ENCODE measurements at places on chromosomes 16 and 17. TPM values are rescaled to one million over a fixed set of nuclear protein-coding genes. Genes with fewer than 3 reads are reported as not detected.

NUPR1 gene
- 14.3 TPM for total RNA-seq

LITAFD gene
- not detected for total RNA-seq

CDH1 gene
- 4.2 TPM for total RNA-seq

PTX4 gene
- total RNA-seq: not detected

CNGB1 gene
- total RNA-seq: 0.40 TPM

KRTAP4-4 gene
- not detected for total RNA-seq

UNC45B gene
- total RNA-seq: not detected

ACBD4 gene
- 8.9 TPM for total RNA-seq

CX3CL1 gene
- 0.13 TPM for total RNA-seq

CHP2 gene
- total RNA-seq: 0.05 TPM

NQO1 gene
- total RNA-seq: 2,538 TPM

CUEDC1 gene
- total RNA-seq: 60.8 TPM

CA4 gene
- total RNA-seq: not detected

PDILT gene
- total RNA-seq: not detected

IRX3 gene
- 5.5 TPM for total RNA-seq

SULT1A4 gene
- total RNA-seq: 39.9 TPM

EPX gene
- not detected for total RNA-seq

CCL14 gene
- total RNA-seq: not detected

FLOT2 gene
- 71.4 TPM for total RNA-seq

TMEM170A gene
- 13.9 TPM for total RNA-seq

NXPH3 gene
- total RNA-seq: 0.29 TPM

HOXB9 gene
- total RNA-seq: 7.5 TPM

ZNF750 gene
- total RNA-seq: not detected

NXN gene
- 27.1 TPM for total RNA-seq

SOST gene
- total RNA-seq: 0.07 TPM

CRHR1 gene
- 0.16 TPM for total RNA-seq

EIF3CL gene
- total RNA-seq: 106 TPM

CLDN9 gene
- 0.39 TPM for total RNA-seq

SLC47A2 gene
- total RNA-seq: 0.05 TPM

CCL7 gene
- total RNA-seq: 0.12 TPM

MT1E gene
- not detected for total RNA-seq

NEK8 gene
- total RNA-seq: 4.8 TPM

CA7 gene
- total RNA-seq: not detected

RIPOR1 gene
- total RNA-seq: 39.0 TPM

GNG13 gene
- not detected for total RNA-seq

KCNJ18 gene
- total RNA-seq: not detected

HERPUD1 gene
- total RNA-seq: 80.5 TPM

CHST6 gene
- 0.13 TPM for total RNA-seq

All from A549 treated with CORT108297 at 1 μM for 4 hours (cell line).